ENCODE measurements at places on chromosomes 11 and 22. TPM values are rescaled to one million over a fixed set of nuclear protein-coding genes. Genes with fewer than 3 reads are reported as not detected.

- peaks cover 55% of the 10 kb centered on the region for H3K36me3 ChIP-seq
- H3K4me1 ChIP-seq = peaks cover 48% of the 10 kb centered on the region
- no peak overlapping the region for H3K4me3 ChIP-seq
- no peak overlapping the region for H3K27ac ChIP-seq
These were observed 3.4 kb downstream of the RAB1B start for GRCh38 chr11:66271816-66272215.

- no peak for DNase-seq
- no peak overlapping the region for H3K4me3 ChIP-seq
- no peaks in the 10 kb centered on the region for H3K4me1 ChIP-seq
These were observed 167.0 kb upstream of the E2F8 start for GRCh38 chr11:19407677-19408270.

DNA sequence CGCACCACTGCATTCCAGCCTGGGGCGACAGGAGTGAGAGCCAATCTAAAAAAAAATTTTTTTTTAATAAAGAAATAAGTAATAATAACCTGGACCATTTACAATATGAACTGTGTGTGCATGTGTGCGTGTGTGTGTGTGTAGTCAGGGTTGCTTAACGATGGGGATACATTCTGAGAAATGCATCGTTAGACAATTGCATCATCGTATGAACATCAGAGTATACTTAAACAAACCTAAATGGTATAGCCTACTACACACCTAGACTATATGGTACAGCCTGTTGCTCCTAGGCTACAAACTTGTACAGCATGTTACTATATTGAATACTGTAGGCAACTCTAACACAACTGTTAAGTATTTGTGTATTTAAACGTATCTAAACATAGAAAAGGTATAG lies 26.4 kb downstream of the RDX start:
- H3K27ac ChIP-seq = no peak overlapping the region
- no peak overlapping the region for H3K4me3 ChIP-seq
- H3K36me3 ChIP-seq = peaks cover 37% of the 10 kb centered on the region

GRCh38 chr11:65915821-65916251 lies 3.0 kb downstream of the C11orf68 start:
- H3K36me3 ChIP-seq = peaks cover 22% of the 10 kb centered on the region
- H3K4me1 ChIP-seq = peaks cover 38% of the 10 kb centered on the region
- no peak overlapping the region for H3K4me3 ChIP-seq
- no peak overlapping the region for H3K27ac ChIP-seq

DNA sequence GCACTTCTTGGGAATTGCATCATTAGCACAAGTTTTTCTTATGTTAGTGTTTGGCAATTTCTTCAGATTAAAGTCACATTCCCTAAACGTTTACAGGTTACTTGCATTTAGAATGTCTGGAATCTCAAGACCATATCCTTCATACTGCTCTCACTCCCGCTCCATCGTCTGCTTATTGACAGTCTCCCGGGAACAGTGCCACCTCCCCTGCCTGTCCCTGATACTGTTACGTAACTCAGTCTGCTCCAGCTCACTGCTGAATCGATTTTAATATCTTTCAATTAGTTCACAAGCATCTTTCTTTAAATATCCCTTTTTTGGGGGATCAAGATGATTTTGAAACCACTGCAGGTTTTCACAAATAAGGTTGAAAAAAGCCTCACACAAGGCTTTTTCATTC lies 48.2 kb downstream of the GLYATL2 start:
- no peak for DNase-seq
- peaks cover 25% of the 10 kb centered on the region for H3K27me3 ChIP-seq
- no peak overlapping the region for H3K4me3 ChIP-seq
- H3K36me3 ChIP-seq = no peaks in the 10 kb centered on the region
- no peaks in the 10 kb centered on the region for H3K4me1 ChIP-seq

- H3K36me3 ChIP-seq = peaks cover 18% of the 10 kb centered on the region
- peaks cover 36% of the 10 kb centered on the region for H3K4me1 ChIP-seq
- peak overlapping the region; percentile 17 for H3K4me3 ChIP-seq
- H3K27me3 ChIP-seq = no peaks in the 10 kb centered on the region
- peak; percentile 66 for DNase-seq
These were observed 2.0 kb upstream of the UBXN1 start for GRCh38 chr11:62680825-62681240.

DNA sequence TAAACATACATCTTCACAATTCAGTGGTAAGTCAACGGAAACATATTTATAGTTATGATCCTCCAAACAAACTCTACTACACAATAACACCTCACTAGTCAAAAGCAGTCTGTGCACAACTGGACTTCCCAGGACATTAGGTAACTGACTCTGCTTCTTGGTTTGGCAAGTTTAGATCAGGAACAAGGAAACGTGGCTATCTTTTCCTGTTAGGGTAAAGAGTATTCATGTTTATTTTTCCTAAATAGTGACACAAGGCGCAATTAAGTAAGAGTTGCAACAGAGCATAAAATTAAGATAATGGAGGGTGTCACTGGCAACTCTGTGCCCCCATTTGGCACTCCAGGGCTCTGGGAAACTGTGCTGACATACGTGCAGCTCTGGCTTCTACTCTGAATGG lies 70.2 kb upstream of the TP53AIP1 start:
- no peak overlapping the region for H3K4me3 ChIP-seq
- H3K27ac ChIP-seq = no peak overlapping the region
- no peak for DNase-seq
- no peaks in the 10 kb centered on the region for H3K36me3 ChIP-seq

Gene MS4A4A
- not detected for total RNA-seq

Gene MN1
- total RNA-seq = 0.10 TPM

Gene PNPLA3
- not detected for total RNA-seq

Gene SYCE3
- total RNA-seq = 0.87 TPM
